ENCODE measurements at places on chromosomes 16 and 17.

DNA sequence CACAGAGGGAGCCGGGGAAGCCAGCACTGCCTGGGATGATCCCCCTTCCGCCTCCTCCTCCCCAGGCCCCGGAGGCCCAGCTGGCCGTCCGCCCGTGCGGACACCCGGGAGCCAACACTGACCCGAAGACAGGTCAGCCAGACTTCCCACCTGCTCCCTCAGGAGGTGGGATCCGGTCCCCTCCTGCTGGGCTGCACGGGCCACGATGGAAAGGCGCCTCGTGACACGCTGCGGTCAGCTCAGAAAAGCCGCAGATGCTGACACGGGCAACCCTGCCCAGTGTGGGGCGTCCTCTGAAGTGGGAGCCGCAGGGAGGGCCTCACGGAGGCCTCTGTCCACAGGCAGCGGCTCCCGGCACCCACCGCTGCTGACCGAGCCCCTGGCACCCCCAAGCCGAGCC lies 49.3 kb downstream of the CBFA2T3 start:
- no peaks in the 10 kb centered on the region for H3K4me1 ChIP-seq
- no peak for DNase-seq
- H3K27me3 ChIP-seq = no peaks in the 10 kb centered on the region
- no peaks in the 10 kb centered on the region for H3K36me3 ChIP-seq
- H3K27ac ChIP-seq = no peak overlapping the region
- H3K4me3 ChIP-seq = no peak overlapping the region

GRCh38 chr16:10852948-10853347 lies 24.1 kb upstream of the CIITA start:
- peaks cover 10% of the 10 kb centered on the region for H3K4me1 ChIP-seq
- H3K27me3 ChIP-seq = peaks cover 5% of the 10 kb centered on the region
- no peak overlapping the region for H3K4me3 ChIP-seq
- DNase-seq = no peak
- no peaks in the 10 kb centered on the region for H3K36me3 ChIP-seq

GRCh38 chr16:457732-458400 lies 32.4 kb downstream of the RAB11FIP3 start:
- H3K4me3 ChIP-seq = no peak overlapping the region
- H3K4me1 ChIP-seq = peaks cover 3% of the 10 kb centered on the region
- H3K36me3 ChIP-seq = peaks cover 6% of the 10 kb centered on the region
- no peaks in the 10 kb centered on the region for H3K27me3 ChIP-seq
- DNase-seq = no peak

DNA sequence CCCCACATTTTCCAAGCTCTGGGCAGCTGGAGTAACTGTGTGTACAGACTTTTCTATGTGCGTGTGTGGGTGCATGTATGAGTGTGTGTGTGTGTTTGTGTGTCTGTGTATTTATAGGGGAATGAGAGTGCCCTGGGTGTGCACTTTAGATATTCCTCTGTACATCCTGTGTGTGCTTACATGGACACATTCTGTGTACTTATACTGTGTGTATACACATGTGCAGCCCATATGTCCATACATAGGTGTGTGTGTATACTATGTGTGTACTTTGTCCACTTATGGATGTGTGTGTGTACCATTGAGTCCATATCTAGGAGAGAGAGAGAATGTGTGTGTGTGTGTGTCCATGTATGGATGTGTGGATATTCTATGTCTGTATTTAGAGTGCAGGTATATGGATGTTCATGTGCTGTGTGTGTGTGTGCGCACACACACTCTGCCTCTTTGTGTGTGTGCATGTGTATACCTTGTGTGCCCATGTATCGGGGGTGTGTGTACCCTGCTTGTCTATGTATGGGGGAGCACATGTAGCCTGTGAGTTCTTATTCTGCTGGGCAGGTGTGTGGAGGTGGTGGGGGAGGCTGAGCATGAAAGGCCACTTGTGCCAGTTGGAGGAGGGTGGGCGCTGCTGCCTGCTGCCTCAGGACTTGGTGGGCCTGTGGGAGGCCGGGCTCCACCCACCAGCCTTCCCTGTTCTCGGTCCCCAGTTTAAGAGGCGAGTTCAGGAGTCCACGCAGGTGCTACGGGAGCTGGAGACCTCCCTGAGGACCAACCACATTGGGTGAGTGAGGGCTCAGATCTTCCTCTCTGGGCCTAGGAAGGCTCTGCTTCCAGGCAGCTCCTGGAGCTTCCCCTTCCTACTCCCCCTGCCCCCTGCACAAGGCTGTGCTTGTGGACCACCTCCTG lies 11.1 kb downstream of the FMNL1 start:
- peaks cover 81% of the 10 kb centered on the region for H3K4me1 ChIP-seq
- H3K36me3 ChIP-seq = peaks cover 56% of the 10 kb centered on the region
- no peak for DNase-seq
- no peaks in the 10 kb centered on the region for H3K27me3 ChIP-seq

DNA sequence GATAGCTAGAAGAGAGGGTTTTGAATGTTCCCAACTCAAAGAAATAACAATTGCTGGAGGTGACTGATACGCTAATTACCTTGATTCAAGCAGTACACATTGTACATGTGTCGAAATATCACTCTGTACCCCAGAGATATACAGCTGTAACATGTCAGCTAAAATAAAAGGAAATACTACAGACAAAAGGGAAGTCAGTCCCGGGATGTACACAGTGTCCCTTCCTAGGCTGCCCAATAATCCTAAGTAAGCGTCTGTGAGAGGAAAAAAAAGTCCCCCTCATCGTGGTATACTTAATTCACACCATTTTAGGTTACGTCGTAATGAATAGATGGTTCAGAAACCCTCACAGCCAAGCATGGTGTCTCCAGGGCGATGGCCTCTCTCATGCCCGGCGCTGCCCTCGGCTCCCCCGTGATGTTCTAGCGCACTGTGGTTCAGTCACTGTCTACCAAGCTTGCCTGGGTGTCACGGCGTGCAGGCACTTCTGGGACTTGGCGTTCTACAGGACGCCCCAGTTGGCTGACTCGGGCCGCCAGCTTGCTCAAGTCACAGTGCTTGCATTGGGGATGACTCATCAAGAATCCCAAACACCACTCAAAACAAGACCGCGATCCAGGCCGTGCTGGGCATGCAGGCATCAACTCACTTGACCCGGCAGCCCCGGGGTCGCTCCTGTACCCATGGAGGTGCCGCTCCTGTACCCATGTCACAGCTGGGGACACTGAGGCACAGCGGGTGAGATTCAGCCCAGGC lies 27.6 kb downstream of the CCDC40 start:
- H3K27ac ChIP-seq = no peak overlapping the region
- DNase-seq = no peak
- H3K36me3 ChIP-seq = no peaks in the 10 kb centered on the region
- H3K4me1 ChIP-seq = no peaks in the 10 kb centered on the region

GRCh38 chr17:17567631-17568030 lies 23.9 kb downstream of the PEMT start:
- H3K4me1 ChIP-seq = no peaks in the 10 kb centered on the region
- no peaks in the 10 kb centered on the region for H3K27me3 ChIP-seq
- no peak for DNase-seq
- H3K27ac ChIP-seq = no peak overlapping the region

DNA sequence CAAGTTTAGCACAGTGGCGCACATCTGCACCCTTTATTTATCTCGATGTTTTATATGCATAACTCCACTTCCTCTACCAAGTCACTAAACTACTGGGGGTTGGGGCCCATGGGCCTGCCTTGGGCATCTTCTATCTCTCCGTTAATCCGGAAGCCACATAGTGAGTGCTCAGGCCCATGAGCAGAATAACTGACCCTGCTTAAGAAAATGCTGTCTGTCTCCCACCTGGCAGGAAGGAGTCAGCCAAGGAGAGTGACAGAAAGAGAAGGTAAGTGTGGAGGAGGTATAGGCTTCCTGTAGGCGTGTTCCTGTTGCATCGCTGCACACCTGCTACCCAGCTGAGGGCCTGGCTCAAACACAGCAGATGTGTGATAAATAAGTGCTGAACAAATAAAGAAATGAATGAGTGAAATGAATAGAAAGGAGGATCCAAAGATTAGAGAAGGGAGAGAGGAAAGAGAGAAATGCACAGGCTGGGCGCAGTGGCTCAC lies 320.1 kb downstream of the SLC39A11 start:
- H3K27ac ChIP-seq = no peak overlapping the region
- no peaks in the 10 kb centered on the region for H3K4me1 ChIP-seq
- H3K27me3 ChIP-seq = no peaks in the 10 kb centered on the region
- DNase-seq = no peak

GRCh38 chr17:13378361-13378760 lies 223.4 kb downstream of the HS3ST3A1 start:
- no peak overlapping the region for H3K27ac ChIP-seq
- no peak overlapping the region for H3K4me3 ChIP-seq
- DNase-seq = no peak
- H3K4me1 ChIP-seq = peaks cover 4% of the 10 kb centered on the region
- peaks cover 1% of the 10 kb centered on the region for H3K27me3 ChIP-seq

- H3K27ac ChIP-seq = no peak overlapping the region
- H3K4me3 ChIP-seq = no peak overlapping the region
- H3K4me1 ChIP-seq = no peaks in the 10 kb centered on the region
- H3K36me3 ChIP-seq = no peaks in the 10 kb centered on the region
- peaks cover 9% of the 10 kb centered on the region for H3K27me3 ChIP-seq
- no peak for DNase-seq
These were observed 382.8 kb downstream of the SEC14L1 start for GRCh38 chr17:77523540-77523939.

DNA sequence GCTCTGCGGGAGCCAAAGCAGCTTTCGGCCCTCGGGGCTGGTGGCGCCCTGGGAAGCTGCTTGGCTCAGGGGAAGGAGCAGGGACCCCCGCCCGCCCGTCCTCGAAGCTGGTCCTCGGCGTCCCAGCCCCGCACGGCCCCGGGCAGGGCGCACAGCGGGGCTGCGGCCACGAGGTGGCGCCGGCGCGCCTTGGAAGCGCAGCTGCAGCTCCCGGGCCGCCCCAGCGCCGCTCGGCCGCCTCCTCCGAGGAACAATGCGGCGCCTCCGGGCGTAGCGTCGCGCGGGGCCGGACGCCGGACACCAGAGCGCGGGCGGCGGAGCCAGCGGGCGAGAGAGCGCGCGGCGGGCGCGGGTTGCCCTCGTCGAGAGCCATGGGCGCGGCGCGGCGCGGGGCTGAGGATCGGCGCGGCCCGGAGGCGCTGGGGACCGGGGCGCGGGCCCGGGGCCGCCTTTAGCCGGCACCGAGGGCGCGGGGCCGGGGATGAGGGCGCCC lies at the start of gene MGAT5B:
Gene MGAT5B, plus strand, starts transcription at position 229 of the 493 bp plus-strand sequence. CDS start 626 bp downstream, outside the sequence.
- H3K4me3 ChIP-seq = peak within 1 kb of the TSS; percentile 59
- no peak within 1 kb of the TSS for H3K27ac ChIP-seq
- H3K36me3 ChIP-seq = no peaks in the 10 kb centered on the region
- H3K4me1 ChIP-seq = peaks cover 9% of the 10 kb centered on the region
- peaks cover 18% of the 10 kb centered on the region for H3K27me3 ChIP-seq

- H3K27ac ChIP-seq = no peak overlapping the region
- no peaks in the 10 kb centered on the region for H3K27me3 ChIP-seq
- no peak overlapping the region for H3K4me3 ChIP-seq
- H3K36me3 ChIP-seq = no peaks in the 10 kb centered on the region
- no peak for DNase-seq
These were observed 28.8 kb upstream of the MTSS2 start for GRCh38 chr16:70714581-70715054.

All from activated CD4-positive, alpha-beta memory T cell treated with anti-CD3 and anti-CD28 coated beads for 36 hours (primary cell).